ENCODE measurements at places on chromosomes 7 and 10. TPM values are rescaled to one million over a fixed set of nuclear protein-coding genes. Genes with fewer than 3 reads are reported as not detected.

The EN2 gene
- total RNA-seq: 0.45 TPM

The LRMDA gene
- total RNA-seq: 9.6 TPM

The CFTR gene
- 5.6 TPM for total RNA-seq

The CCDC172 gene
- 47.1 TPM for total RNA-seq

The COA1 gene
- total RNA-seq: 57.5 TPM

The GIMAP8 gene
- 6.5 TPM for total RNA-seq

The VWDE gene
- 3.2 TPM for total RNA-seq

The CACNB2 gene
- total RNA-seq: 5.5 TPM

The CLEC2L gene
- total RNA-seq: not detected

The MRC1 gene
- total RNA-seq: 27.4 TPM

The PLXDC2 gene
- 19.6 TPM for total RNA-seq

The ELAPOR2 gene
- 19.9 TPM for total RNA-seq

The CLIP2 gene
- 18.6 TPM for total RNA-seq

The INA gene
- 2.0 TPM for total RNA-seq

The SPDYE5 gene
- total RNA-seq: not detected

The TMEM270 gene
- total RNA-seq: not detected

The DEPP1 gene
- 144 TPM for total RNA-seq

The KCNIP2 gene
- total RNA-seq: 2.6 TPM

The KCNH2 gene
- total RNA-seq: 10.1 TPM

The MPP7 gene
- 10.1 TPM for total RNA-seq

The NYAP1 gene
- total RNA-seq: 0.73 TPM

The SLC26A3 gene
- total RNA-seq: 3.3 TPM

The TLL2 gene
- total RNA-seq: 0.32 TPM

The GPR26 gene
- 0.23 TPM for total RNA-seq

The COL1A2 gene
- 805 TPM for total RNA-seq

The PCBD1 gene
- 87.4 TPM for total RNA-seq

The ERVW-1 gene
- total RNA-seq: not detected

The SKAP2 gene
- 16.1 TPM for total RNA-seq

The C10orf67 gene
- total RNA-seq: 1.0 TPM
